ENCODE measurements at places on chromosomes 2 and 18.

GRCh38 chr2:60520917-60521539 lies 32.4 kb downstream of the BCL11A start:
- no peak for DNase-seq

DNA sequence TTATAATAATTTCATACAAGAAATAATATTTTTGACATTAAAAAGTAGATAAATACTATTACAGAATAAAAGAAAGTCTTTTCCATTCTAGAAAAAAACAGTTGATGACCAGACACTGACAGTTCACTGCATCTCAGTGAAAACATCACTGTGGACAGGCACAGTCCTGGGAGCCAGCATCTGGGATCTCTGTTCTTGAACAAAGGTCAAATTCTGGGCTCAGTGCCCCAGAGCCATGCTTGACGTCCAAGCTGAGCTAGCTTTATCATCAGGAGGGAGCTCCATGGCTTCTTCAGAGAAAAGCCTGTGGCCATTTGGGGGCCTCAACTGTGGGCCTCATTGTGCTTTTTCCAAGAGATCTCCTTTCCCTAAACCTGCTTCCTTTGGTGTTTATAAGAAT lies 86.1 kb upstream of the SRD5A2 start:
- DNase-seq = no peak

GRCh38 chr2:102187496-102188150 lies 800 bp downstream of the IL1RL2 start:
- DNase-seq = peak; percentile 11

DNA sequence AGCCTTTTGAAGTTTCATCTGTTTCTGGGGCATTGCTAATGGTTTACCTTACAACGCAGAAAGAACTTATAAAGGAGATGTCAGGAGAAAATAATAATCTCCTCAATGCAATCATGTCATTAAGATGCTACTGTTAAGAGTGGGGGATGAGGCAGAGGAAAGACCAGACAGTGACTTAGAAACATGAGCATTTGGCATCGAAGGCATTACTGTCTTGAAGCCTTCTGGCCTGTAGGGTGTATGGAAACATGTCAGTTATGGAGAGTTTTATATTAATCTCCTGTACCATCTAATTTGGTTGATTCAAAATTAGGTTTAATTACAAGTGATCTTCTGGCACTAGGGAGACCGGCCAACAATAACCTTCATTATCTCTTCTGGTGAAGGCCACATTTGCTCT lies 32.5 kb downstream of the CDC42EP3 start:
- DNase-seq = no peak

DNA sequence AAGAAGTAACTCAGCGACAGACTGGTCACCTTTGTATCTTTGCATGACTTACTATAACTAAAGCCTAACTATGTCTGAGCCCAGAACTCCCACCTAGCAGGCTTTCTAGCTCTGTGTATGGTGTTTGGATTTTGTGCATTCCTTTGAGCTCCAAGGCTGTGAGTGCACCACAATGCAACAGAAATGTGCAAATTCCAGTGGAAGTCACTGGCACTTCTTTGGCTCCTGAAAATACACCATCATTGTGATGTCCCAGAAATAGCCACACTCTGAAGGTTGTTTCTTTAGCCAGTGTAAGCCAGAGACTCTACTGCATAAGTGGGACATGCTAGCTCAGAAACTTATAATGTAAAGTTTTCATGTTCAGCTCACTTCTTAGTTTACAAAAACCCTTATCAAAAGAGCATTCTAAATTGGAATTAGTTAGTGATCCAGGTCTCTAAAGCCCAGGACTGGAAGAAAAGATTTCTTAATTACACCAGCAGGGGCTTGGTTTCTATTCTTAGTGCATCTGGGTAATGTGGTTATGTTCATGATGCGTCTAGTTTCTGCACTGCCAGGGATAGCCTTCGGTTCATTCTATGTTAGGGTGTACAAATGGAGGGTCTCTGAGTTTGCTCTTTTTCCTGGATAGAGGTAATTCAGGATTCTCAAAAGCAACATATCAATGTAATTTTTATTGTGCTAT lies 1239.5 kb upstream of the ZEB2 start:
- no peak for DNase-seq

DNA sequence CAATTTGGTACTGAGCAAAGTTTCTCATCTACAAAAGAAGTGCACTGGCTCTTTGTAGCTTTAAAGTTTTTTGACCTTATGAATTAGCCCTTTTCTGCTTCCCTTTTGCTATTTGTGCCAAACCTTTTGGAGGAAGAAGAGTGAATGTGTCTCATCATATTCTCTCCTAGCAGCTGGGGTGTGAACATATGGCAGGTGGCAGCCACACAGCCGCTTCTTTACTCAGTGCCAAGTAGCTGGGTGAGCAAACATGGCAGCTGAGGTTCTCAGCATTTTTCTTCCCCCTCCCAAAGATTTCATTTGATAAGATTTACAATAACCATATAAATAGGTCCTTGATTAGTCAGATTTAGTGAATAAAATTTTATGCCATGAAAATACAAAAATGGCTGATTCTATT lies 46.7 kb upstream of the STK17B start:
- no peak for DNase-seq

GRCh38 chr18:33330711-33331110 lies 109.8 kb downstream of the CCDC178 start:
- DNase-seq = no peak

DNA sequence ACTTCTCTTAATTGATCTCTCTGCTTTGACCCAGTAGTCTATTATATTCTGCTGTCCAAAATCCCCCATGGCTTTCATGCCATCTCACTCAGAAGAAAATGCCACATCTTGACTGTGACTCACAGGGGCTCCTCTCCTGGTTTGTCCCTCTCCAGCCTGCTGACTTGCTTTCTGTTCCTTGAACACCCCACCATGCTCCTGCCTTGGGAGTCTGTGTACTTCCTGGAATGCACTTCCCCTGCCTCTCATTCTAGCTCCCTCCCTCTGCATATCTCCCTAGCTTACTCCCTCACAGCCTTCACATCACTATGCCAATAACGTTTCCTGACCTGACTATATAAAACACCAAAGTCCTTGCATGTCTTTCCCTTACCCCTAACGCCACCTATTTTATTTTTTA lies 167.2 kb downstream of the TRIB2 start:
- DNase-seq = no peak

- no peak for DNase-seq
Observed at GRCh38 chr2:19358242-19359020, at the start of gene OSR1. OSR1 (minus strand) TSS chr2:19358623; CDS start chr2:19353805, 4,818 bp downstream.

DNA sequence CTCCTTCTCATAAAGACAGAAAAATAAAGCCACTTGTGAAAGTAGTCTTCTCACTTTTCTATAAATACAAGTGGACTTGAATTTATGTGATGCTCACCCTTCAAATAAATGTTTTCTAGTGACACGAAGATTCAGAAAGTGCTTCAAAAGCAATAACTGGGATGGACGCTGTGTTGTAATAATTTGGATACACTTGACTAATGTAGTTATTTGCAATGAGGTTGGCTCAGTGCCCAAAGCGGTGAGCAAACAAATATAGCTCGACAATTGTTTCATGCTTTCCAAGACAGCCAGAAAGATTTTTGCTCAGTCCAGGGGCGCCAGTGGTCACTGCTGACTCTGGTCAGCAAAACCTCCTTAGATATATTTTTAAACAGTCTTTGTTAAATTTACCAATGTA lies 278.6 kb upstream of the KLHL14 start:
- DNase-seq = no peak

DNA sequence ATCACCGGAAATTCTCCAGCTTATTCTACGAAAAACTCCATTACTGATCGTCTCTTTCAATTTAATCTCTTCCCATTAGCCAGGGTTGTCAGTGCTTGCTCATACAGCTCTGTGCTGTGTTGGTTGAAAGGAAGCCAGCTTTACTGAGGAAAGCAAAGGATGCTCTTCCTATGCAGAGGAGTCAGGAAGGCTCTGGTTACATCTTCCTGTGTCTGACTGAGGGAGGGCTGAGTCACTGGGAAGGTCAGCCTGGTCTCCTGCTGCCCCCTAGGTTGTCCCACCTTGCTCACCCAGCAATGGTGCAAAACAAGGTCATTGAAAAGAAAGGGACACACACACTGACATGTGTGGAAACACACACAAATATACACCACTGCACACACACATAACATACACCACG lies 975.6 kb downstream of the DCDC2C start:
- no peak for DNase-seq

- DNase-seq = no peak
Observed at GRCh38 chr18:32735781-32736180, 37.0 kb downstream of the KLHL14 start.

DNA sequence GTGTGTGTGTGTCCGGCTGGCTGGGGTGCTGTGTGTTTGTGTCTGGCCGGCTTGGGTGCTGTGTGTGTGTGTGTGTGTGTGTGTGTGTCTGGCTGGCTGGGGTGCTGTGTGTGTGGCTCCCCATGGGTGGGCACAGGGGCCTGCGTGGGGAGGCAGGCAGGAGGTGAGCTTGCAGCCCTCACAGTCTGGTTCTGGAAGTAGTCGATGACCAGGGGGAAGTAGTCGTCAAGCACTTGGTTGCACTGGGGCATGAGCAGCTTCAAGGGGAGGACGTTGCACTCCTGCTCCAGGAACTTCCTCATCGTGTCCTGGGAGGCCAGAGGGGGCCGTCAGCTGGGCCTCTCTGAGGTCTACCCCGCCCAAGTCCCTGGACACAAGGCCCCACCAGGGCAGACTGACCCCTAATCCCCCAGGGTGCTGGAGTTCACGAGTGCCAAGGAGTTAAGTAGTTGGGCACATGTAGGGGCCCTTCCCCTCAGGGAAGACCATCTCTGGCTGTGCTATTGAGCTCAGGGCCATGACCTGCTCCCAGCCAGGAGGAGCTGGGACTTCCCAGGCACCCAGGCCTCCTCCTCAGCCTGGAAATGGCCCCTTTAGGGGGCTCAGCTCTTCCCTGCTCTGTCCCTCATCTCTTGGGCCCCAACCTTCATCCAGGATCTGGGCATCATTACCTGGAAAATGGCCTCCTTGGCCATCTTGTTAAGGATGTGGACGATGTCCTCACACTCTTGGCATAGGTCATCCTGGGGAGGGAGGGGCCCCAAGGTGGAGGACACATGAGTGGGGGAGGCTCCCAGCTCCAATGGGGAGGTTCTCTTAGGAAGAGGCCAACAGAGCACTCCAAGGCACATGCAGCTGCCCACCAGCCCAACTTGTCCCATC lies 1.3 kb downstream of the SFTPB start:
- DNase-seq = no peak
